Non-pigmented ciliary epithelial cell (primary cell): ENCODE measurements at places on chromosomes 1 and 21.

- peak; percentile 97 for DNase-seq
Observed at GRCh38 chr1:225655509-225656258, 2.8 kb upstream of the ENAH start.

DNA sequence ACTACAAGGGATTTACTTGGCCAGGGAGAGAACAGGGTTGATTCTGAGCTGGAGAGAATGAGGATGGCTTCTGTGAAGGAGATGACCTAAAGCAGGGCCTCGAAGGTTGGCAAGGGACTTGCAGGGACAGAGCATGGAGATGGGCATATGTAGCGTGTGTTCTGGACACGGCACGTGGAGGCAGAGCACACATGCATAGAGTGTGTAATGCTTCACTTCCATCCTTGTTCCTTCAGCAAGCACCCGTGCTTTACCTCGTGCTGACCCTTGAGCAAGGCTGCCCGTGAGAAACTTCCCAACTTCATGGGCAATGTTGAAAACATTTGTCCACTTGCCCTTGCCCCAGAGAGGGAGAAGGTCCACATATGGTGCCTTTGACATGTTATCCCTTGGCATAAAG, 33.1 kb downstream of the NFIA start:
- DNase-seq, result no peak

DNA sequence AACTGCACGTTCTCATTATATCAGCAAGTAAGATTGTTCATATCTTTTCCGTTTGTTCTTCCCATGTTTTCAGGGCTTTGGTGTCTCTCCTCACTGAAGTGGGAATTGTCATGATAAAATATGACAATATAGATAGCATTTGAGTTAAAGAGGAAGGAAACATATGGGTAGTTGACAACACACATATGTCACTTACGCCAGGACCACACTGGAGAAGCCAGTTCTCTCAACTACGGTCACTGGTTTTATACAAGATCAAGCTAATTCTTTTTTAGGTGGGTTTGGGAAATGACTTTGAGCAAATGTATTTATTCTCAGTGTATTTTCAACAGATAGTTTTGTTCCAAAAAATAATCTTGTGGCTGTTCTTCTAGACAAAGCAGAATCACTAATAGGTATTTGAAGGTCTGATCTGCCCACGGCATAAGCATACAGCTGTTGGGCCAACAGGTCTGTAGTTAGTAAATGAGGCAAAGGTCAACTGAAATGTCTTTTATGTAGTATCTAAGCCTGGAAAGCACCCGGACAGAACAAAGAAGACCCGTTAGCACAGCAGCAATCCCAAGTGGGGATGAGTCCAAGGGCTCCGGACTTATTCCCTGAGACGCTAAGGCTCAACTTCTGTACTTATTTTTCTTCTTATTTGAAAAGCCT, 433.6 kb upstream of the ZP4 start:
- DNase-seq, result no peak

DNA sequence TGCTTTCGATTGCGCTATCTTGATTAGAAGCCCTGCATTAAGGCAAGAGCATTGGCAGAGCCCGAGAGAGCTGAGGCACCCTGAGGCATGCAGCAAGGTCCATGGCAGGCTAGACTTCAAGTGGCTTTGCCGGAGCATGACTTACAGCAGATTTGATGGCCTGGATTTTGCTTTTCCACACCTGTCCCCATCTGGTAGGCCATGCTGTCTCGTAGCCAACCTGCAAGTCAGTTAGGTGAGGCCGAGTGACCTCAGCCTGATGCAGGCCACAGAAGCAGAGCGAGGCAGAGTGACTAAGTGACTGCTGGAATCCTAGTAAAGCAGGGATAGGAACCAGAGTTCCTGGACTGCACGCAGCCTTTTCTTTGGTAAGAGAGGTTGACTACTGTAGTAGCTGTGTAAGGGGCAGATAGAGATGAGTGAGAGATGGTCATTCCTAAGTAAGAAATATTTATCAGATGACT, 148.9 kb downstream of the PBX1 start:
- DNase-seq, result no peak

GRCh38 chr21:41432562-41433460, 6.8 kb downstream of the MX1 start:
- no peak for DNase-seq

DNA sequence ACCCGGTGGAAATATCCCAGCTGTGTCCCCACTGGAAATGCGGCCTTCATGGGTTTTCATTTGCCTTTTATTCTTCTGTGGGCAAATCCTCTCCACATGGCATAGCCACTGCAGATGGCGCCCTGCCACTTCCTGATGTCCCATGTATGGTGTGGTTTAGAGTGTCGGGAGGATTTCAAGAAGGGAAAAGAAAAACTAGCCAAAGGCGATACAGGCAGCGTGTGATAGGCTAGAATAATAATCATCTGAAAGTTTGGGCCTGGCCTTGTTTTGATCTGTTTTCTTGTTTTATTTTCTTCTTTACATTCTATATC, 123.6 kb downstream of the PEX14 start:
- DNase-seq, result no peak

- DNase-seq, result no peak
Observed at GRCh38 chr1:8574985-8575384, 242.5 kb downstream of the RERE start.

DNA sequence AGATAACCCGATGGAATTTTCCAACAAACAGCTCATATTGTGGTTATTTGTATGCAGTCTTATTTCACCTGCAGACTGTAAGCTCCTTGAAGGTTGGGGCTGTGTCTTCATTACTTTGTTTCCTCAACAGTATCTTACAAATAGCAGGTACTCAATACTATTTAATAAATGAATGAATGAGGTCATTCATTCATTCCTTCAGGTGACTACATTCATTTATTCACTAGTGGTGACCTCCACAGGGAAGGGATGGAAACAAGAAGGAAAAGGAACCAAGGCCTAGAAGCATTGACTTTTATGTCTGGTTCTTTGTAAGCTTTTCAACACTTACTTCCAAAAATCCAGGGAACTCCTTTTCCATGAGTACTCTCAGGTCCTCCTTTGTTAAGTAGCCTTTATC, 7.9 kb downstream of the S100A10 start:
- DNase-seq, result no peak

DNA sequence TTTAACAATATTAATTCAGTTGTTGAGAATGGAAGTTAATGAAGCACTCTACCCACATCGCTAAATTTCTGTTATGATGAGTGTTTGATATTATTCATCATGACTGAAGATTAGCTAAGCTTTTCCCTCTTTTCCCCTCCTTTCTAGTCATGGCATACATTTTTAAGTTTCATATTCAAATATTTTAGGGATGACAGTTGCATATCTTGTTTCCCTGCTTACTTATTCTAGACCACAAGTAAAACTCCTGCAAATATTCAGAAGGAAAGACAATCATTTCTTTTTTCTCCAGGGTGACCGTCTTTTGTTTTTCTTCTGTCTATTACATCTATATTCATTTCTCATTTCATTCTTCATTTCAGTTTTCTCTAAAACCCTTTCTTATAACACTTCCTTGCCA, 906.0 kb downstream of the ADGRL2 start:
- peak; percentile 13 for DNase-seq

GRCh38 chr21:46191257-46191685, 7.0 kb upstream of the SPATC1L start:
- peak; percentile 49 for DNase-seq

- peak; percentile 35 for DNase-seq
Observed at GRCh38 chr1:196407358-196408051, 200.7 kb downstream of the KCNT2 start.

GRCh38 chr1:183019860-183020259, 3.4 kb upstream of the LAMC1 start:
- DNase-seq, result no peak

DNA sequence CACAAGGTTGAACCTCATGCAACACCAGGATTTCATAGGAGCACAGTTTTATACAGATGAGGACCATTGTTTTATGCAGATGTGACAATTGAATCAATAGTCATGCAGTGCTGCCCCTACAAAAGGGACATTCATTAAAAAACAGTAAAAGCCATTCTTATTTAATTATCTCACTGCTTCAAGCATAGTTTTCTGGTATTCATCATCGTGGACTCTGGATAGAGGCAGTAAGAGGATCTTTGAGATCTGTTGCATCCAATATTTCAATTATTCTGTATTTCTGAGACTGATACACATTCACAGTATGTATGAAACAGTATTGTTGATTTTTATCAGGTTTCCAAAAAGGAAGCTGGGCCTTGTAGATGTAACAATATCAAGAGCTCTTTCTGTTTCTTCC, 237.6 kb downstream of the RYR2 start:
- DNase-seq, result no peak

DNA sequence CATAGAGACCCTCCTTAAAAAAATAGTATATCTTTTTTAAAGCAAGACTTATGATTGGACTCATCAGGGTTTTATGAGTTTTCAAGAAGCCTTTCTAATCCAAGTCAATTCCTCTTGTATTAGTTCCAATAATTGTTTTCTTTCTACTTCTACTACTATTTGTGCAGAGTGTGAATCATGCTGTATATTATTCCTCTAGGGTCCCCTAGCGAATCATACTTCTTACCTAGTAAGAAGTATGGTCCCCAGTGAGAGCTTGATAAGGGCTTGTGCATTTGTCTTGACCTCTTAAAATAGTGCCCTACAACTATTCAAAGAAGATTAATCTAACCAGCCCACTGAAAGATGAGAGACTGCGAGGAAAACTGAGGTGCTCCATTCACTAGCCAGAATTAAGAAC, 715.7 kb upstream of the ZP4 start:
- DNase-seq, result no peak

DNA sequence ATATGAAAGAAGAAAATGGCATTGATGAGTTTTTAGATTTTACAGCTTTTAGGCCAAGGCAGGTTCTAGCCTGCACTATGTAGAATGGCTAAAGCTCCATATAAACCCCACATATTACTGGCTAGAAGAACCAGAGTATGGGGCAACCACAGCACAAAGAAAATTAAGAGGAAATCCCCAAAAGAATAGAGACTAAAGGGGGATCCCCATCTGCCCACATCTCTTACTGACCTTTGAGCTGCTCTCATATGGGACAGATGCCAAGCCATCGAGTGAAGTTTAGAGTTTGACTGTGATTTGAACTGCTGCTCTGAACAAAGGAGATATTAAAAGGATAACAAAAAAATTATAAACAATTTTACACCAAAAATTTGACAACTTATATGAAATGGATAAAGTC, 102.2 kb upstream of the HAO2 start:
- DNase-seq, result no peak
